WTC11 (cell line): ENCODE measurements at places on chromosomes 13 and 19. TPM values are rescaled to one million over a fixed set of nuclear protein-coding genes. Genes with fewer than 3 reads are reported as not detected.

- no peak overlapping the region for H3K4me3 ChIP-seq
- peaks cover 3% of the 10 kb centered on the region; the same call in 1 of the 2 replicates for H3K27me3 ChIP-seq
- no peak overlapping the region for H3K27ac ChIP-seq
- DNase-seq: no peak
These were observed 212.7 kb upstream of the MIR17HG start for GRCh38 chr13:91134803-91135184.

DNA sequence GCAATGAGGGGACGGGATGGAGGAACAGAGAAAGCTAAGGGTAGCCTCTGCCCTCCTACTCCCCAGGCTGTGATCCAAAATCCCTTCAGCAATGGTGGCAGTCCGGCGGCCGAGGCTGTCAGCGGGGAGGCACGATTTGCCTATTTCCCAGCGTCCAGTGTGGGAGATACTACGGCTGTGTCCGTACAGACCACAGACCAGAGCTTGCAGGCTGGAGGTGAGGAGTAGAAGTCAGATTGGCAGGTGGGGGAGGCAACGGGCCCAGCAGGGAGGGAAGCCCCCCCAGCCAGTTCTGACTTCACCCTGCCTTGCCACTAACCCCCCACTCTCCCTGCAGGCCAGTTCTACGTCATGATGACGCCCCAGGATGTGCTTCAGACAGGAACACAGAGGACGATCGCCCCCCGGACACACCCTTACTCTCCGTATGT lies 1.6 kb downstream of the USF2 start:
- H3K27ac ChIP-seq: no peak overlapping the region
- H3K27me3 ChIP-seq: no peaks in the 10 kb centered on the region
- peaks cover 7% of the 10 kb centered on the region for H3K4me1 ChIP-seq

DNA sequence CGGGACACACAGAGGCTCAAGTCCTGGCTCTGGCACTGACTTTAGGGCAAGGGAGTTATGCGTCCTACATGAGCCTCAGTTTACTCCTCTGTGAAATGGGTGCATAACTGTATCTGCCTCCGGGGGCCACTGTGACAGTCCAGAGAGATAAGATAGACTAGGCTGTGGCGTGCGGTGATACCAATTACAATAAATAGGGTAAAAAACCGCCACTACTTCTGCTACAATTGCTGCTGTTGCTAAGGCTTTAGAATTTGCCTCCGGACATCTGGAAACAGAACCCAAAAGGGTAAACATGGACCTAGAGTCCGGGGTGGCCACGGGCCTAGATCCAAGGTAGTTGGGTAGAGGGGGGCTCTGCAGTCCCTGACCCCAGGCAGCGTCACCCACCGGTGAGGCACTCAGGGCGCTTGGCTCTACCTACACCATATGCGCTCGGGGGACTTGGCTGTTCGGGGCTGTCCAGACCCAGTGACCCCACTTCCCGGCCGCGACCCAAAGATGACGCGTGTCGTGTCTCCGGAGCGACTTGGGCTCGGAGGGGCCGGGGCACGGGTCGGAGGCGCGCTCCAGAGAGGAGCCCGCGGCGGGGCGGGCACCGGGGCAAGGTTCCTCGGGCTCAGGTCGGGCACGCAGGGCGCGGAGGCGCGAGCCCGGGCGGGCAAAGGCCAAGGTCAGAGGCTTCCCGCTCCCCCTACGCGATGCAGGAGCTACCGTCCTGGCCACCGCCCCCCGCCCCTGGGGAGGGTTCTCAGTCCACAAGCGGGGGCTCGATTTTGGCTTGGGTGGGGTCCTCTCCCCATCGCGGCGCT lies 1.1 kb downstream of the INSR start:
- no peak overlapping the region for H3K27ac ChIP-seq
- peak overlapping the region; percentile 68 for H3K4me3 ChIP-seq
- H3K36me3 ChIP-seq: no peaks in the 10 kb centered on the region
- H3K27me3 ChIP-seq: peaks cover 32% of the 10 kb centered on the region

Gene TBXA2R
- 1.0 to 1.4 TPM (median 1.3 TPM) in 3 replicates for total RNA-seq

GRCh38 chr19:57419439-57419838 lies 8.5 kb downstream of the ZNF17 start:
- no peaks in the 10 kb centered on the region for H3K4me1 ChIP-seq
- no peaks in the 10 kb centered on the region for H3K27me3 ChIP-seq
- peaks cover 21% of the 10 kb centered on the region for H3K36me3 ChIP-seq
- no peak overlapping the region for H3K27ac ChIP-seq
- no peak for DNase-seq
- H3K4me3 ChIP-seq: no peak overlapping the region

Gene LHB
- total RNA-seq: 1.3 TPM in 1 of 3 replicates, not detected in the others

- no peak overlapping the region for H3K27ac ChIP-seq
- DNase-seq: no peak
- peaks cover 4% of the 10 kb centered on the region; the same call in 1 of the 2 replicates for H3K4me1 ChIP-seq
- H3K27me3 ChIP-seq: peaks cover 4% of the 10 kb centered on the region
- H3K36me3 ChIP-seq: no peaks in the 10 kb centered on the region
These were observed 1.2 kb upstream of the DCT start for GRCh38 chr13:94480672-94481145.

- no peak for DNase-seq
- H3K4me3 ChIP-seq: no peak overlapping the region
- H3K27me3 ChIP-seq: no peaks in the 10 kb centered on the region; the same call in 1 of the 2 replicates
- H3K36me3 ChIP-seq: no peaks in the 10 kb centered on the region
- peaks cover 11% of the 10 kb centered on the region for H3K4me1 ChIP-seq
- H3K27ac ChIP-seq: no peak overlapping the region
These were observed 13.3 kb downstream of the VSTM2B start for GRCh38 chr19:29539131-29539530.

GRCh38 chr19:47176627-47177090 lies 46.0 kb downstream of the SAE1 start:
- DNase-seq: no peak
- peak overlapping the region; percentile 81 for H3K27ac ChIP-seq
- H3K4me3 ChIP-seq: no peak overlapping the region
- H3K4me1 ChIP-seq: peaks cover 13% of the 10 kb centered on the region

- peaks cover 21% of the 10 kb centered on the region for H3K36me3 ChIP-seq
- DNase-seq: peak; percentile 39
- no peak overlapping the region for H3K4me3 ChIP-seq
These were observed 44.9 kb downstream of the RYR1 start for GRCh38 chr19:38478273-38478971.
